ENCODE measurements at places on chromosomes 2 and 18.

- no peak for DNase-seq
These were observed 3.6 kb downstream of the SOX11 start for GRCh38 chr2:5695654-5696403.

DNA sequence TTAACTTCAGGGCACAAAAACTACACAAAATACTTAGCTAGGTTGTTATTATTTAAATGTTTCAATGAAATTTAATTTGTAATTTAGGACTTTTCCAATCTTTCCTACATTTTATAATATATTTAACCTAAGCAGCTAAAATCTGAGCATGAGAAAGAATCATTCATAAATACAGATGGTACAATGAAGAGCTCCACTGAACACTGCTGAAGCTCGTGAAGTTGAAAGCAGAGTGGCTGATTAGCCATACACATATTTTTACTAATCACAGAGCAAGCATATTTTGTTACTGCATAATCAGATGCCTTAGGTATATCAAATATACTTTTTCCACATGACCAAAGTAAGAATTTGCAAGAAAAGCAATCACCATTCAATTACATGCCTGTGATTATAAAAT, 184.9 kb upstream of the ETAA1 start:
- no peak for DNase-seq

GRCh38 chr2:159545085-159545484, 71.3 kb downstream of the BAZ2B start:
- DNase-seq: no peak

DNA sequence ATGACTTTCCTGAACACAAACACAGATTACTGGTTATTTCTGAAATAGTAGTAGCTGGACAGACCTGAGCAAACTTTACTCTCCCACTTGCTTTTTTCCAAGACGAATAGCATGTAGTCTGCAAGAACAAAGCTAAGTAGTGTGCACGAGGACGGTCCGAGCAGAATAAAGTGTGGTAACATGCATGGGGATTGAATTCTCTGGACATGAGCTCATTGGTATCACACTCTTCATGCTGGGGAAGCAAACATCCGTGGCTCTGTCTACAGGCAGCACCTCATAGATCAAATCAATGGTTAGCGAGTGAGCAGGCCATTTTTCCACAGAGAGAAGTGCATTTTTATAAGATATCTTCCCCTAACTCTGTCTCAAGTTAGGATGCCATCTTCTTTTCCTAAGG, 164.8 kb upstream of the STK17B start:
- no peak for DNase-seq

GRCh38 chr2:202589582-202589949, 45.2 kb upstream of the FAM117B start:
- no peak for DNase-seq

DNA sequence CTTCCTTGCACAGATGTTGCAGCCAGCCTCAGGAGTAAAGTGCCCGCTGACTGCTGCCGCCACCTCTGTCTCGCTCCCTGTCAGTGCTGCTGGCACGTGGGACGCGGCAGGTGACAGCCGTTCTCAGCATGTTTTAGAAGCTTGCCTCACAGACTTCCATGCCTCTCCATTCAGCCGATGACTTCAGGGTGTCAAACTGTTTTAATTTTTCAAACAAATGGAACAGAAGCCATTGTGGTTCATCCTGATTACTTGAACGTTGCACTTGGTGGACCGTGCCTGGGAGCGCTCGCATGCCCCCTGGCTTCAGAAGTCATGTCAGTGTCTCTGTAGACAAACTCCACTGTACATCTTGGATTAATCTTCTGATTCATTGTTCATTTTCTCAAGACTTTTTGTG, 62.7 kb upstream of the EML6 start:
- DNase-seq: no peak

GRCh38 chr2:160621748-160622147, 128.1 kb upstream of the RBMS1 start:
- no peak for DNase-seq

- DNase-seq: no peak
These were observed 141.1 kb downstream of the CSRNP3 start for GRCh38 chr2:165610591-165611029.

GRCh38 chr2:48357351-48357750, 172.6 kb upstream of the STON1 start:
- no peak for DNase-seq

DNA sequence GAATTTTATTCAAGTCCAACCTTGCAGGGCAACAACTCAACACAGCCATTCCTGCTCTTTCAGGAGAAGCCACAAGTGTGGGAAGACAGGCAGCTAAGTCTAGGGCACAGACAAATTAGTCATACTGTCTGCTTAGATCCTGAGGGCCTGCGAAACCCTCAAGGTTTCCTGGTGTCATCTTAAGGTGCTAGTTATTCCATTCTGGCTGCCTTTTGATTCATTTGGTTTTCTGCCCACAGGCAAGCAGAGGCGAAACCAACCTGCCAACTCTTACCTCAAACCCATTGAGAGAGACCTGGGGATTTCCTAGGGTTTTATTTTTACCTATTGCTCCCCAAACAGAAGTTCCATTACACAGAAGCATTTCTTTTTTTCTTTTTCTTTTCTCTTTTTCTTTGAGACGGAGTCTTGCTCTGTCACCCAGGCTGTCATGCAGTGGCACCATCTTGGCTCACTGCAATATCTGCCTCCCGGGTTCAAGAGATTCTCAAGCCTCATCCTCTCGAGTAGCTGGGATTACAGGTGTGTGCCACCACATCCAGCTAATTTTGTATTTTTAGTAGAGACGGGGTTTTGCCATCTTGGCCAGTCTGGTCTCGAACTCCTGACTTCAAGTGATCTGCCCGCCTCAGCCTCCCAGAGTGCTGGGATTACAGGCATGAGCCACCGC, 23.7 kb upstream of the SCYGR1 start:
- no peak for DNase-seq

GRCh38 chr2:159982842-159983785, 79.3 kb downstream of the PLA2R1 start:
- no peak for DNase-seq

- DNase-seq: no peak
These were observed 36.0 kb downstream of the PAIP2B start for GRCh38 chr2:71190656-71191569.

GRCh38 chr18:32238635-32239268, 48.9 kb downstream of the MEP1B start:
- no peak for DNase-seq

GRCh38 chr2:74789271-74789670, 44.7 kb upstream of the HK2 start:
- DNase-seq: no peak

- DNase-seq: no peak
These were observed 417.0 kb downstream of the EIPR1 start for GRCh38 chr2:2960441-2961133.

- DNase-seq: no peak
These were observed 7.8 kb upstream of the GAL3ST2 start for GRCh38 chr2:241768850-241769249.

DNA sequence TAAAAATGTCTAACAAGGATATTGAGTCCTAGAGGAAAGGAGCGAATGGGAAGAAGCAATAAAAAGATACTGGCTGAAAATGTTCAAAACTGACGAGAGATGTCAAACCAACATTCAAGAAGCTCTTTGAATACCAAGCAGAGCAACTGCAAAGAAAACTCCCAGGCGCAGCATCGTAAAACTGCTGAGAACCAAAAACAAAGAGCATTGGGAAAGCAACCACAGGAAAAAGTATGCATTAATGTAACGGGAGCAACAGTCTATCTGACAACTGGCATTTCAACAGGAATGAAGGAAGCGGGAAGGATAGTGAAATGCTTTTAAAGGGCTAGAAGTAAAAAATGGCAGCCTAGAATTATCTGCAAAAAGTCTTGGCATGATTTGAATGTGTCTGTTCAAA, 53.1 kb downstream of the ADCY3 start:
- DNase-seq: no peak

- DNase-seq: no peak
These were observed 169.1 kb downstream of the ATAD2B start for GRCh38 chr2:23757686-23758433.

All from SK-N-DZ (cell line).